ENCODE measurements at places on chromosomes 16 and 17.

DNA sequence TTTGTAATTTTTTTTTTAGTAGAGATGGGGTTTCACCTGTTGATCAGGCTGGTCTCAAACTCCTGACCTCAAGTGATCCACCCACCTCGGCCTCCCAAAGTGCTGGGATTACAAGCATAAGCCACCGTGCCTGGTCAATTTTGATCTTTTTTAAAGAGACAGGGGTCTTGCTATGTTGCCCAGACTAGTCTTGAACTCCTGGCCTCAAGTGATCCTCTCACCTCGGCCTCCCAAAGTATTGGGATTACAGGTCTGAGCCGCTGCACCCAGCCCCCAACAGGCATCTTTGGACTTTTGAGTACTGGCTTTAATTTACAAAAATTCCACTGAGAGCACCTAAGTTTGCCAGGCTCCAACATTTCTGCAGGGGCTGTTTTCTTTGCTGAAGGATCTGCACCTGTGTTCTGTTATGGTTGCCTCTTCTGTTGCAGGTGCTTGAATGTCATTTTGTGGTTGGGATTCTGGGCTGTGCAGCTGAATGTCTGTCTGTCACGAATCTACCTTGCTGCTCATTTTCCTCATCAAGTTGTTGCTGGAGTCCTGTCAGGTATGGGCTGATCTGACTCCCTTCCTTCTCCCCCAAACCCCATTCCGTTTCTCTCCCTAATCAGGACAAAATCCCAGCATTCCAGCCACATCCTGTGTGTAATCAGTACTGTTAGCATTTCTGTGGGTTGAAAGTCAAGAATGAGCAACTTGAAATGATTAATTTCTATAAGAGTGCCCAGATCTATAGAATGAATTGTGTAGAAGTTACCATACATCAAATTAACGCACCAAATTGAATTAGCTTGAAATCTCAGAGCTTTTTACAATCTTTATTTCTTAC is 8.5 kb downstream of the G6PC1 start:
- no peak for DNase-seq

- no peak for DNase-seq
These were observed 4.8 kb downstream of the CPPED1 start for GRCh38 chr16:12798846-12799245.

GRCh38 chr16:70416748-70417616 is 21.9 kb downstream of the ST3GAL2 start:
- DNase-seq = no peak

DNA sequence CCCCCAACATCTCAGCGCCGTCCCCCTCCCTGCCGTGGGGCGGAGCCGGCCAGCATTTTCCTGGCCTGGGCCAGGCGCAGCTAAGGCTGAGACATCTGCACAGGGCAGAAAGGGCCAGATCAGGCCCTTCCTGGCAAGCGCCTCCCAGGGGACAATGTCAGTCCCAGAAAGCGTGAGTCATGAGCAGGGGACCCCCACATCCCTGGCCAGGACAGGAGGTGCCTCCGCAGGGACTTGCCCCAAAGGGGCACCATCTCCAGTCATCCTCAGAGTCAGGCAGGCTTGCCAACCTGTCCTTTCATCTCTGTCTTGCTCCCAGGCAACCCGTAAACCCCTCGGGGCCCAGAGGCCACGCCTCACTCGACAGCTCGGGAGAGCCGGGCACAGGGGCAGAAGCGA is 43.2 kb downstream of the SOCS1 start:
- no peak for DNase-seq

DNA sequence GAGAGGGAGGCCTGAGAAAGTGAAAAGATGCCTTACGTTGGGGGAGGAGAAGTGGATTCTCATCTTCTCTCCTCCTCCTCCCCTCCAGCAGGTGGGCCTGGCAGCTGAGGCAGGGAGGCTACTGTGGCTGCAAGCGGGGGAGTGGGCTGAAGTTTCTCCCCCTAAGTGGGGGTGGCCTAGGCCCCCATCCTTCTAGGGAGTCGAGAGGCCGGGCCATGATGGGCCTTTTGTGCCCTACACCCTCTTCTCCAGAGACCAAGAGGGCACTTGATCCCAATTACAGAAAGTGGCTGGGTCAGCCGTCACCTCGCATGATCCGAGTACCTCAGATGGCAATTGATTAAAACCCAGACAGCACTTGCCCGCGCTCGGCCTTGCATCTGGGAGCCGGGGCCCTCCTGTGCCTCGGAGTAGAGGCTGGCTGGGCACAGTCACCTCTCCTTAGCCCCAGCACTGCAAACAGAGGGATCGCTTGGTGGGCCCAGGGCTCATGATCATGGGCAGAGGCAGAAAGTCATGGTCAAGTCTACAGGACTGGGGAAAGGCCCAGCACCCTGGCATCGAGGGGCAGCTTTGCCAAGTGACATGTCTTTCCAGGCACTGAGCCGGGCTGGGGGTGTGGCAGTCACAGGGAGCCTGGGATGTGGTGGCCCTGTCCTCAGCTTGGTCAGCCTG is 78.3 kb downstream of the IRX5 start:
- DNase-seq = no peak

DNA sequence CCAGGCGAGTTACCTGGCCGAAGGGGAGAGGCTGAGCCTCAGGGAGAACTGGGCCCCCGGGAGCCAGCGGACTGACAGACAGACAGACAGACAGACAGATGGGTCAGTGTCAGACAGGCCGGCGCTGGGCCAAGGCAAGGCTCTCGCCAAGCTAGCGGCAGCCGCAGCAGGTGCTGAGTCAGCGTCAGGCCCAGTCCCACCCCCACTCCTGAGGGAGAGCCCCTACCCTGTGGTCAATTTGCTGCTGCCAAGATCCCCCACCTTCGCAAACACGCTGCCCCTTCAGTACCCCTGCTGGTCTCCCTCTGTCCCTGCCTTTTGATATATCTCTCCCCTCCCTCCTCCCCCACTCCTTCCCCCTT is 1.5 kb downstream of the FGF11 start:
- no peak for DNase-seq

DNA sequence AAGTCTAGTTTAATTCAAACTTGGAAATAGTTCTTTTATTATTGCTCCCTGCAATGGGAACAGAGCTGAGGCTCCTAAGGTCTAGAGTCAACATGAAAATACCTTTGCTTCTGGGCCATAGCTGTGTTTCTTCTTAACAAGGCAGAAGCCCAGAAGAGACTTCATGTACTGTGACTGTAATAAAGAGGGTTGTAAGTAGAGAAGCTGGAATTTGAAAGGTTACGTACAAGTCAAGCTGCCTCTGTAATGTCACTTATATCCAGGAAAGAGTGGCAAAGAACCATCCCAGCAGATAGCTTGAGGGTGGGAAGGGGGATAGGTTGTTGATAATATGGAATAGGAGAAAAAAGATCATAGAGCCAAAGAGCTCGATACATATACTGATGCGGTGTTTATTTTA is 248.6 kb downstream of the WWOX start:
- no peak for DNase-seq

DNA sequence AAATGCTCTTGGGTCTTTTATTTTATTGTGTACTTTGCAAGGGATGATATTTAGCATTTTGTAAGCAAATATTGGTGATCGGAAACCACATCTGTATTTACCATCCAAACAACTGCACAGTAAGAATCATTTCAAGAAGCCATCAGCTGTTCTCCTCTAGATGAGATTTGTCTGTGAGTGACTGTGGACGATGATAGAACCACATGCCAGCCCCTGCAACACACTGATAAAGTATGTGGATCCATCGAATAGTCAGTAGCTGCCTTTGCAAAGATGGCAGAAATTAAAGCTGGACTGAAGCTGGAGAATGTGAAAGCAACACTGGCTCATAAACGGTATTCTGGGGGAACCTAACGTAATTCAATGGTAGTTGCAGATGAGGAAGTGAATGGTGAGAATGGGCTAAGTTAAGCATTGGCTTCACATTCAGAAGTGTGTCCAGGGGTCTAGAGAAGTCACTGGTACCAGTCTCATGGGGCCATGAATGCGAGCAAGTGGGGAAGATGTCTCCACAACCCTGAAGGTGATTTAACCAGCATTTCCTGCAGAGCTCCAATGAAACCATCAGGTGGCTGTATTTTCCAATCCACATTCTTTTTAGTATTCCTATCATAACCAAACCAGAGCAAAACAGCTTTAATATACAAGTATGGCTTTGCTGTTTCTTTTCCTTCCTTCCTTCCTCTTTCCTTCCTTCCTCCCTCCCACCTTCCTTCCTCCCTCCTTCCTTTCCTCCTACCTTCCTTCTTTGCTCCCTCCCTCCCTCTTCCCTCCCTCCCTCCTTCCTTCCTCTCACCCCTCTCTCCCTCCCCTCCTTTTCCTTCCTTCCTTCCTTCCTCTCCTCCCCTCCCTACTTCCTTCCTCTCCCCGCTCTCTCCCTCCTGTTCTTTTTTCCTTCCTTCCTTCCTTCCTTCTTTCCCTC is 169.4 kb downstream of the ABCA8 start:
- DNase-seq = no peak

DNA sequence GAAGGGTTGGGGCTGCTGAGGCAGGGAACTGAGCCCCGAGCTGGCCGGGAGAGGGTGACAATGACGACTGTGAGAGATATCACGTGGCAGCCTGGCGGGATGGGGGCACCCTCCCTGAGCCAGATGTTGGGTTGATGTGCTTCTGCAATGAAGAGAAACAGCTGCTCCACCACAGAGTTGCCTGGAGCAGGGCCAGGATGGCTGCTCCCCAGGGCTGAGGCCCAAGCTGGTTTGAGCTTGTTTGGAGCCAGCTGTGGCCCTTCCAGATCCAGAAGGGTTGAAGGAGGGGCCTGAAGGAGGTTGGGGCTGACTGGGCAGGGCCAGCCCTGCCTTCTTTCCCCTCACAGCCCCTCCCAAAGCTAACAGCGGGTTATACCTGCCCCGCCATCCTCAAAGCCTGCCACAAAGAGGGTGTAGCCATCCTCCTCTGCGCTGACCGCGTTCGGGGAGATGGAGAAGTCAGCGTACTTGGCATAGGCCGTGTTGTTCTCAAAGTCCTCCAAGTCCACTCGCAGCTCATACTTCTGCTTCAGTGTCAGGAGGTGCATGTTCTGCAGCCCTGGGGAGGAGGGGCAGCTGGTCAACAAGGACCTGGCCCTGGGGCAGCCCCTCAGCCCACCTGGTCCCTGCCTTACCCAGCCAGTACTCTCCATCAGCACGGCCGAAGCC is 2.1 kb downstream of the MFAP4 start:
- no peak for DNase-seq

GRCh38 chr16:85262558-85263238 is 150.4 kb upstream of the CIBAR2 start:
- no peak for DNase-seq

DNA sequence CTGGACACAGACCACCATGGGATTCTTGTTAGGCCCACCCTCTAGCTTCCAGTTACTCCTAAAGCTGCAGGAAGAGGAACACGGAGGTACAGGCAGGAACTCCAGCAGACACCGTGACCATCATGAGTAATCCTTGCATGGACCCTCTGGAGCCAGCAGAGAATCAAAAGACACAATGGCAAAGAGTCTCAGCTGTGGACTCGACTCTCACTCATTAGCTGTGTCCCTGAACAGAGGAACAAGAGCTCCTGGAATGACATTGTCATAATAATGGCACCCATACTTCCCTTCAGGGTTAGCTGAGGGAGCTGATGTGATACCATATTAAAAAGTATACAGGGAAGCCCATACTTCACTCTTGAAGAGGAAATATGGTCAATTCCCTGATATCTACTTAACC is 176.3 kb upstream of the ASIC2 start:
- no peak for DNase-seq

DNA sequence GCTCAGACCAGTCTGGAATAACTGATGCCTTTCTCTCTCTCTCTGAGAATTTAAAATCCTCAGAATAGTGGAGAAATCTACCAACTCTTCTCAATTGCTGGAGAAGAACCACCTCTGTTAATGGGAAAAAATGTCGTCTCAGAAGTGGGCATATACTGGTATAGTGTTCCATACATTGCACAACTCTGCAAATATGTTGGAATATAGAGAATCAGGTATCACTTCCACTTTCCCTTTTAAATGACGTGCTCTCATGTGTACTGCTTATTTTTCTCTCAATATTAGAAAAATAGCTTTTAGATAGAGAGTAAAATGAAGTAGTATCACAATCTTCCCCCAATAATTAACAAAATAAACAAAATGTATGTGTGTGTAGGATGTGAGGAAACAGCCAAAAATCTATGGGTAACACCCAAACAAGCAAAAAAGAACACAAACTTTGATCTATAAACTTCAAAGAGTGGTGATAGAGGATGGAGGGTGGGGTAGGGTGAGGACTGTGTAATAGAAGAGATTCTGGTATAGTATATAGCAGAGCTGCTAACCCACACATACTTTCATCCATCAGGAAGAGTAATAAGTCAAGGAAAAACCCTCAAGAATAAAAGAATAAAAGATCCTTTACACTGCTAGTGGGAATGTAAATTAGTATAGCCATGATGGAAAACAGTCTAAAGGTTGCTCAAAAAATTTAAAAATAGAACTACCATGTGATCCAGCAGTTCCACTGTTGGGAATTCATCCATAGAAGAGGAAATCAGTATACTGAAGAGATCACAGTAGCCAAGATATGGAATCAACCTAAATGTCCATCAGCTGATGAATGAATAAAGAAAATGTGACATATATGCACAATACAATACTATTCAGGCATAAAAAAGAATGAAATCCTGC is 46.9 kb downstream of the NFATC3 start:
- no peak for DNase-seq

DNA sequence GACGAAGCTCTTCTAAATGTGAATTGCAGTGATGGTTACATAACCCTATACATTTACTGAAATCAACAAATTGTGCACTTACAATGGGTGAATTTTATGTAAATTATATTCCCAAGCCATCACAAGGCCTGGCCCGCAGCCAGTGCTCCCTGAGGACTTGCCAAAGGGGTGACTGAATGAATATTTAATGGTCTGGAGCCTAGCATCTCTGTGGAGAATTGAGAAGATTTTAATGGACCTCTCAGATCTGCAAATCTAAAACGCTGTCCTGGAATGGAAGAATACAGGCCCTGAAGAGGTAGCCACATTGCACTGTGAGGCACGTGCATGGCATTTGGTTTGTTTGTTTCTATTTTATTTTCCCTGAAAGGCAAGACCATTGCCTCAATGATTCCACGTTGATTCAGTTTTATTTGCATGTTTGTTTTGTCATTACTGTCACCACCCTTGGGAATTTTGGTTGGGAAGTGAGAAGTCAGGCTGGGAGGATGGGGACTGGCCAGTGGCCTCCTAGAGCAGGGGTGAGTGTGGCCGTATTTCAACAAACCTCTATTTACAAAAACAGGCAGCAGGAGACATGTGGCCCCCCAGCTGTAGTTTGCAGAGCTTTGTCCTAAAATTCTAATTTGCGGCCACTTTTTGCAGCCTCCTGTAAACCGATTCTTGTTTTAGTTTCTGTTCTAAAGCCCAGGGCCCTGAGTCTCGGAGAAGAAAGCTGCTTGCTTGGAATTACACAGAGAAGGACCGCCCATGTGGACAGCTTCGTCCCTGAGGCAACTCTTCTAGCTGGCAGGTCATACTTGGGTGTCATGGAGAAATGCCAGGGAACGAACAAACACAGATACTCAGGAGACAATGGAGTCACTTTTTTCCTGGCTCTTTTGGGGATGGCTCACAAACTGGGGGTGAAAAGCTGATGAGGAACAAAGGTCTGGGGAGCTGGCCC is 40.5 kb upstream of the GCSH start:
- DNase-seq = no peak

GRCh38 chr16:84462296-84463210 is 41.9 kb downstream of the MEAK7 start:
- no peak for DNase-seq

Measured in NCI-H2029 treated with DMSO at 0.1 percent for 48 hours (cell line).